ENCODE measurements at places on chromosomes 5 and 9.
A peak's percentile ranks its signal among the peaks of the same experiment; 100 is the strongest.

DNA sequence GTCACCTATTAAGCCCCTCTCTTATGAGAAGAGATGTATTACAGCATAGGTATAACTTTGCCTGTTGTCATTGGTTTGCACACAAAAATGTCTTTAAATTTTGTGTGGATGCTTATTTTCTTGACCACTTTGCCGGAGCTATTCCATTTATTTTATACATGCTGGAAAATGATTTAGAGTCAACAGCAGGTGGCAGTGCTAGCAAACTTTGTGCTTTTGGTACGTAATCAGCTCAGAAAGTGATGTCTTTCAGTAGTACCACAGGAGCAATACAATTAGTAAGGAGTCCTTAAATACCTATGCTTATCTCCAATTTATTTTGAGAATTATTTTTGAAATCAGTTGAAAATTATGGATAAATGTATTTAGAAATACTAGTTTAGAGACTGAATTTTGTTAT, 19.8 kb upstream of the NUDT12 start:
- DNase-seq: peak; percentile 67

DNA sequence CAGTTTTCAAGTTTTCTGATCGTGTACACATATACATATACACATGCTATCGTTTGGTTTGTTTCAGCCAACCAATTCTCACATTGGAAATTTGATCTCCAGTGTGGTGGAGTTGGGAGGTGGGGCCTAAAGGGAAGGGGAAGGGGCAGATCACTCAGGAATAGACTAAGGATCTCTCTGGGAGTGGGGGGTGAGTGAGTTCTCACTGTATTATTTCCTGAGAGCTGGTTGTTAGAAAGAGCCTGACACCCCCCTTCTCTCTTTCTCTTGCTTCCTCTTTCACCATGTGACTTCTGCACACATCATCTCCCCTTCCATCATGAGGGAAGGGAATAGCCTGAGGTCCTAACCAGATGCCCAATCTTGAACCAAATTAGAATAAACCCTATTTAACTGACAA, 551.7 kb downstream of the MAT2B start:
- DNase-seq: no peak

- no peak for DNase-seq
Measured at GRCh38 chr5:155276231-155276630, 262.7 kb downstream of the KIF4B start.

- no peak for DNase-seq
Measured at GRCh38 chr9:6564360-6564759, 81.2 kb downstream of the GLDC start.

DNA sequence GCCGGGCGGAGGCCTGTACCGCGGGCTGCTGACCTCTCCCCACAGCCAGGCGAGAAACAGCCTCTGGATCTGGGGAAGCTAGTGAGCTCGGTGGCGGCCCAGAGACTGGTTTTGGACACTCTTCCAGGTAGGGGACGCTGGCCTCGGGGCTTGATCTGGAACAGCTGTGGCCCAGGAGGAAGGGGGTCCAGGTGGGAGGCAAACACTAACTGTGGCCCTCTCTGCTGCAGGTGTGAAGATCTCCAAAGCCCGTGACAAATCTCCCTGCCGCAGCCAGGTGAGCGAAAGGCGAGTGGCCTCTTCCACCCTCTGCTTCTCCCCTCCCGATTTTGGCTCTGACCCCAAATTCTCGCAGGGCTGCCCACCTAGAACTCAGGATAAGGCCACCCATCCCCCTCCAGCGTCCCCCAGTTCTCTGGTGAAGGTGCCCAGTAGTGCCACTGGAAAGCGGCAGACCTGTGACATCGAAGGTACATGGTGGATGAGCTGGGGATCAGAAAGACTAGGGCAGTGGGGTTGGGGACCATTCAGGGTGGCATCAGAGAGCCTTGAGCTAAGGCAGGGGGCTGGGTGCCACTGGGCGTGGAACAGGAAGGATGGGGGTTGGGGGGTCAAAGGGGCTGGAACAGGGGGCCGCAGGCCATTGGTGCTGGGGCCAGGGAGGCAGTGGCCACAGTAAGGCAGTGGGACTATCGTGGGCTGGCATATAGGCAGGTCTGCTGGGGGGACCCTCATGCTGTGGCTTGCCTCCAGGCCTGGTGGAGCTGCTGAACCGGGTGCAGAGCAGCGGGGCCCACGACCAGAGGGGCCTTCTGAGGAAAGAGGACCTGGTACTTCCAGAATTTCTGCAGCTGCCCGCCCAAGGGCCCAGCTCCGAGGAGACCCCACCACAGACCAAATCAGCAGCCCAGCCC, 12.9 kb upstream of the SLC34A1 start:
- no peak for DNase-seq

DNA sequence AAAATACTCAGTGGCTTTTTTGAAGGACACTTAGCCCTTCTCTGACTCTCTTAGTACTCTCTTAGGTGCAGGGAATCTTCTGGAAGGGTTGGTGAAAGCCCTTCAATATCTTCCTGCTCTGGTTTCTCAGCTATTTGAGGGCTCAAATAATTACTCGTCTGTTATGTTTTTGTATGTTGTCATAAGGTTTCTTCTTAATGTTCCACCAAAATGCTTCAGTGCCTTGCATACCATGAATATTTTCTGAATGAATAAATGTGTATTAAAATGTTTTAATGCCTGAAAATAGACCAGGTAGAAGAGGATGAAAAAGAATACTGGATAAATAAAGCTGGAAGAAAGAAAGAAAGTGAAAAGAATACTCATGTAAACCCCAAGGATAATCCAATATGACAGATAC, 124.3 kb downstream of the STK32A start:
- DNase-seq: no peak

GRCh38 chr5:91072881-91073280, 310.2 kb downstream of the ARRDC3 start:
- DNase-seq: no peak

GRCh38 chr5:57749396-57749795, 266.8 kb upstream of the ACTBL2 start:
- no peak for DNase-seq

GRCh38 chr5:95069948-95070347, 214.9 kb downstream of the MCTP1 start:
- DNase-seq: no peak

DNA sequence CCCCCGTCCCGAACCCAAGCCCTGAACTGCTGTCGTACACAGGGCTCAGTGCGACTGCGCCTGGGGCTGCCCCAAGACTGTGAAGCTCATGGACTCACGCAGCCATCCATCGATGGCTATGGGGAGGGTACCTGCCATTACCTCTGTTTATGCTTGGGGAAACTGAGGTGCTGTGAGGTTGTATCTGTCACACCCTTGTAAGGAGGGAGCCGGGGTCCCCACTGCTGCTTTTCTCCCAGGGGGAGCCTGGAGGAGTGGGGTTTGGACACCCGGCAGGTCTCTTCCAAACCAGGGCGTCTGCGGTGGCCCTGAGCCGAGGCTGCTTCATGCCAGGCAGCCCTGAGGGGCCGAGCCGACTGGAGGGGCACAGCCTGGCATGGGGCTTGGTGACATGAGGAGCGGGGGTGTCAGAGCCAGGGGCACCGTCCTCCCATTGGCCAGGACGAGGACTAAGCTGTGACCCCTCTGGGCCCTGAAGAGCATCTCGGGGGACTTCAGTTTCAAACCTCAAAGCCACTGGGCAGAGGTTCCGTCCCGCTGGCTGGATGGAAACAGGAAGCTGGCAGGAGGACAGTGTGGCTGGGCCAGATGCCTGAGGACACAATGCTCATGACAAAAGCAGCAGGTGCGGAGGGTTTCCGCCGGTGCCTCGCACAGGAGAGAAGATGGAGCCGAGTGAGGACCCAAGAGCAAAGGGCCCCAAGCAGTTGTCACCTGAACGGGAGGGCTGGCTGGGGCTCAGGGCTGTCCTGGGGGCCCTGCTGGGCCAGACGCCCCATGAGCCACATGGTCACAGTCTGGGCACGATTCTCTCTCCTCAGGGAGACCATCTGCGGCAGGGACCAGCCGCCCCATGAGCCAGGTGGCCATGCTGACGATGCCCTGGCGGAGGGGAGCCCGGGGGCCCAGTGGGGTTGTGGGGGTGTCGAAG, 54.4 kb upstream of the EXOC3 start:
- DNase-seq: no peak

- no peak for DNase-seq
Measured at GRCh38 chr9:89482901-89483361, 15.0 kb downstream of the SEMA4D start.

GRCh38 chr5:34550964-34551363, 105.2 kb upstream of the RAI14 start:
- no peak for DNase-seq

DNA sequence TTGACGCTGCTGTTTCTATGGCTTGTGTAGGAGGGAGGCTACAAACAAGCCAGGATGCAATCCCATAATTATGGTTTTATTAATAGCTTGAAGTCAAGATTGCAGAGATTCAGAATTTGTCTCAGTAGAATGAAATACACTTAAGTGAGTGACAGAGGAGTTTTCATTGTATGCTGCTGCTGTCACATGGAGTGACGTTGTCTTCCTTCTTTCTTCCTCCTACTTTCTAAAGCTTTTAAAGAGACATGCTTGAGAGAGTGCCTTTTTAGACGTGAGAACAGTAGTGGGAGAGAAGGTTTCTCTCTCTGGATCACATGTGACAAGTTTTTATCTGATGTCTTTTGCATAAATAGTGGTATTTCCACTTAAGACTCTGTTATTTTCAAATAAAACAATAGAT, 48.9 kb downstream of the MACIR start:
- no peak for DNase-seq

DNA sequence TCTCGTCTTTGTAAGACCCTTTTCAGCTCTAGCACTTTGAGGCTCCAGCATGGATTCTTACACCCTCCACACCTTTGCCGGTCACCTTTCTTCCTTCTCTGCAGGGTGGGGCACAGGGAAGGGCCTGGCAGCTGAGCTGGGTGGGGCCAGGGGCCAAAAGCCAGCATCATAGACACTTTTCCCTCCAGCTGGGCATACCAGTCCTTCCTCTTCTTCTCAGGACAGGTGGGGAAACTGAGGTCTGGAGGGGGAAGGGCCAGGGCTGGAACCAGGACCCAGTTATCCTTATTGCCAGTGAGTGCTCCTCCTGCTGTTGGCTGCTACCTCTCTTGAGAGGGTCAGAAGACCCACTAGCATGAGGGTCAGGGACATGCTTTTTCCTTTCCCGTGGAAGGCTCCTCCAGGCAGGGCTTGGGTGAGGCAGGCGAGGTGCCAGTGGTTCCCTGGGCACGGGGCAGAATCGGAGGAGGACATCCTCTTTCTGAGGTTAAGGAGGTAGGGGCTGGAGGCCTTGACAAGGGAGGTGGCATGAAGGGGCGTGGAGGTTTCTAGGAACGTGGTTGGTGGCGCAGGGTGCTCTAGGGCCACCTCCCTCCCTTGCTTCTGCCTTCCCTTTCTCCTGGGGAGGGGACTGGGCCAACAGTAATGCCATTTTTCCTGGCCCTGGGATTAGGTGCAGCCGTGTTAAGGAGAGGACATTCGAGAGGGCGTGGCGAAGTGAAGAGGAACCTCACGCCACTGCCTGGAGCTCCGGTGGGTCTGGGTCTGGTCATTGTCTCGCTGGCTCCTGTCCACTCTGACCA, at the start of gene NDST1:
Gene NDST1 (plus strand): TSS at position 658 of the 803 bp plus-strand sequence. CDS start 13,124 bp downstream, outside the sequence.
- DNase-seq: no peak

DNA sequence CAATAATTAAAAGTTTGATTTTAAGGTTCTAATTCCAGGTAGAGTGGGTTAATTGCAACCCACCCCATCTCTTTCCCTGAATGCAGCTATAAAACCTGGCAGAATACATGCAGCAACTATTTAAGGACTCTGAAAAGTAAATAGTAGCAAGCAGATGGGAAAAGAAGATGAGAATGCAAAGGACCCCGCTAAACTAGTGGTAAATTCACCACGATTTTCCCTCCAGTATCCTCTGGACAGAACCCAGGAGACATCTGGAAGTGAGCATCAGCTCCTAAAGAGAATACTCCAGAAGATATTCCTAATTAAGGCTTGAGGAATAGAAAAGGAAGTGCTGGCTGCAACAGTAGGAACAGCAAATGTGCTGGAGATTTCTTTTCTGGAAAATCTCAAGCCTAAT, 170.9 kb downstream of the FRMD3 start:
- DNase-seq: no peak

- no peak for DNase-seq
Measured at GRCh38 chr9:94941211-94941875, 214.8 kb downstream of the AOPEP start.

DNA sequence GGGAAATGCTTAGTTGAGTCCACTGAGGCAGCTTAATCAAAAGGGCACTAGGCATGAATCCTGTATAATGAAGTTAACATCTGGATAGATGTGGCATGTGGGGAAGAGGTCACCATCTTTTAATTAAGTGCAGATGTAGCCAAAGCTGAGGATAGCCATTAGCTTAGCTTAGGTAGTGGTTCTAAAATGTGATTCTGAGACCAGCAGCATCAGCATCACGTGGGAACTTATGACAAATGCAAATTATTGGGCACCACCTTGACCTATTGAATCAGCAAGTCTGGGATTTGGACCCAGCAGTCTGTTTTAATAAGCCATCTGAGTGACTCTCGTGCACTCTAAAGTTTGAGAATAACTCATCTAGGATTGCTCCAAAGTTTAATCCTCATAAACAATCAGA, 63.8 kb downstream of the SNCAIP start:
- no peak for DNase-seq

DNA sequence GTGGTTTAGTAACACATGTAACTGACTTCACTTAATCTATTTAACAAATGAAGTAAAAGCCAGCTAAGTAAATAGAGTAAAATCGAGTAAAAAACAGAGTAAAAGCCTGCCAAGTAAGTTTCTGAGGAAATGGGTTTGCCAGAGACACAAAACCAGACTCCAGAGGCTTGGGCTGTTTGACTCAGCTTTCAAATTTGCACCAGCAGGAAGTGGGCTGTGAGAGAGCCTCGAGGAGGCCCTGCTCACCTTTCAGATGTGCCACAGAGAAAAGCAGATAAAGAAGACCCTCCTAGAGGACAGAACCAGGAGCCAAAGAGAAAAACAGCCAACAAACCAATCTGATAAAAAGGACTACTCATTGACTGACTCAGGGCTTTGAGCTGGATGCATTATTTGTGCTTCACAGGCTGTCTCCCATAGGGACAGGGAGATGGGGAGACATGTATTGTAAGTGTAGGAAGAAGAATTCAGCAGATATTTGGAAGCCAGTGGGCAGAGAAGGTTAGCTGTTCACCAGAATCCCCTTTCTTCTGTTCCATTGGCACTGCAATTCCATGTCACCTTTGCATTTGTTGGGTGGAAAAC, 14.4 kb upstream of the AMACR start:
- no peak for DNase-seq

GRCh38 chr5:122907276-122907675, 61.9 kb downstream of the SNX24 start:
- no peak for DNase-seq

Data from hippocampal formation (tissue), 2 donors.